ENCODE measurements at places on chromosomes 12 and 14. TPM values are rescaled to one million over a fixed set of nuclear protein-coding genes. Genes with fewer than 3 reads are reported as not detected.
A peak's percentile ranks its signal among the peaks of the same experiment; 100 is the strongest.

DNA sequence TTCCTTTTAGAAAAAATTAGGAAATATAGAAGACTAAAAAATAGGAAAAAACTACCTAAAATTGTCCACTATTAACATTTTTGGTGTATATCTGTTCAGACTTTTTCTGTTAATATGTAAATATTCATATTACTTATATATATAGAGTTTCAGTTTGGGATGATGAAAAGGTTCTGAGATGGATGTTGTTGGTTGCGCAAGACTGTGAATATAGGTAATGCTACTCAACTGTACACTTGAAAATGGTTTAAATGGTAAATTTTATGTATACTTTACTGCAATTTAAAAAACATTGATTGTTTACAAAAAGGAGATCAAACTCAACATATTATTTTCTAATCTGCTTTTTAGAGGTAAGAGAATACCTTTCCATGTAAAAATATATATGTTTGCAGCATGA is 200.9 kb downstream of the RAD51B start:
- DNase-seq: no peak
- H3K27ac ChIP-seq: no peak overlapping the region
- H3K27me3 ChIP-seq: no peaks in the 10 kb centered on the region
- H3K36me3 ChIP-seq: no peaks in the 10 kb centered on the region
- H3K4me3 ChIP-seq: no peak overlapping the region

DNA sequence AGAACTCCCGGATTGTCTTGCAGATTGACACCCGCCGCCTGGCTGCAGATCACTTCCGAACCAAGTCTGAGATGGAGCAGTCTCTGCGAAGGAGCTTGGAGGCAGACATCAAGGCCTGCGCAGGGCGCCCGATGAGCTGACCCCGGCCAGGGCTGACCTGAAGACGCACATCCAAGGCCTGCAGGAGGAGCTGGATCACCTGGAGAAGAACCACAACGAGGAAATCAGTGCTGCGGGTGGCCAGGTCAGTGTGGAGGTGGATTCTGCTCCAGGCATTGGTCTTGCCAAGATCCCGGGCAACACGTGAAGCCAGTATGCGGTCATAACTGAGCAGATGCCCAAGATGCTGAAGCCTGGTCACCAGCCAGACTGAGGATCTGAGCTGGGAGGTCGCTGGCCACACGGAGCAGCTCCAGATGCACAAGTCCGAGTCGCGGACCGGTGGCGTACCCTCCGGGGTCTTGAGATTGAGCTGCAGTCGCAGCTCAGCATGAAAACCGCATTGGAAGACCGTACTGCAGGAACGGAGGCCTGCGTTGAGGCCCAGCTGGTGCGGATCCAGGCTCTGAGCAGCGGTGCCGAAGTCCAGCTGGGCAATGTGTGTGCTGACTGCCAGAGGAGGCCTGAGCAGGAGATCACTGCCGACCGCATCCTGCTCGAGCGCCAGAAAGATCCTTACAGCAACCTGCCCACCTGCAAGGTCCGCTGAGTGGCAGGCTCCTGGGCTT is 12.4 kb upstream of the A2M start:
- no peak for DNase-seq
- H3K4me3 ChIP-seq: no peak overlapping the region
- H3K36me3 ChIP-seq: no peaks in the 10 kb centered on the region
- H3K27ac ChIP-seq: no peak overlapping the region
- no peaks in the 10 kb centered on the region for H3K4me1 ChIP-seq

- no peaks in the 10 kb centered on the region for H3K4me1 ChIP-seq
- H3K36me3 ChIP-seq: no peaks in the 10 kb centered on the region
- H3K27me3 ChIP-seq: no peaks in the 10 kb centered on the region
- no peak overlapping the region for H3K4me3 ChIP-seq
- no peak overlapping the region for H3K27ac ChIP-seq
- DNase-seq: no peak
Observed at GRCh38 chr12:20272801-20273200, 95.5 kb upstream of the PDE3A start.

DNA sequence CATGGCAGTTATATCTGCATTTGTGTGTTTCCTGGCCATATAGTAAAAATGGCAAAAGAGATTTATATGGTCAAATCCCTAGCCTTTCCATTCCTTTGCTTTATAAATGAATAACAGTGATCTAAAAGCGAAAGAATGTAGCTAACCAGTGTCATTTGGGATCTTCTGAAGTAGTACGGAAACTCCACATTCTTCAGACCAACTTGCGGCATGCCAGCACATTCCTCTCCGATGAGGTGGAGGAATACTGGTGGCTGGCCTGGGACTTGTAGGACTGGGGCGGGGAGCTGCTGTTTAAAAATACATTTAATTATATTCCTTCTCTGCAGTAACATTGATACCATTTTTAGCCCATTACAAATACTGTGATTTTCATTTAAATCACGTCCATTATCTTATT is 85.3 kb downstream of the SAMD4A start:
- H3K4me1 ChIP-seq: peaks cover 39% of the 10 kb centered on the region
- H3K27ac ChIP-seq: peak overlapping the region; percentile 96
- H3K4me3 ChIP-seq: peak overlapping the region; percentile 61
- DNase-seq: peak; percentile 89

DNA sequence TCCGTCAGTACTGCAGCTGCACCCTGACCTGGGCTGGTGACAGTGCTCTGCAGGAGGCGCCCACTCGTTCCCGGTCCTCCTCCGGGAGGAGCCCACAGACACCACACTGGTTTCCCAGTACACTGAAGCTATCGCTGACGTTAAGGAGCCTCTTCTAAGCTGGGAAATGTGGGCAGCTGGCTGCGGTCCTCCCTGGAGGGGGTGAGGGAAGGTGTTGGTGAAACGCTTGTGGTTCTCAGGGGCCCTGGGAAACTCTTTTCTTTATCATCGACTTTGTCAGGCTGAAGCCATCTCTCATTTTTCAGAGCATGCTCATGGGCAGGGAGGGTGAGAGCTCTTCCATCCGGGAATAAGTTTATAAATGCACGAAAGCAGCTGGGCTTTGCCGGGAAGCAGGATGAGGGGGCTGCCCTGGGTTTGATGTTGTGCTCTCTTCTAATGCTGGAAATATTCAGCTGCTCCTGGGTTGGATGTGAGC is 176.0 kb downstream of the CHST11 start:
- H3K27me3 ChIP-seq: no peaks in the 10 kb centered on the region
- no peak overlapping the region for H3K27ac ChIP-seq
- no peak for DNase-seq
- H3K36me3 ChIP-seq: no peaks in the 10 kb centered on the region

GRCh38 chr12:16417058-16417457 is 69.6 kb downstream of the MGST1 start:
- no peaks in the 10 kb centered on the region for H3K4me1 ChIP-seq
- no peak overlapping the region for H3K4me3 ChIP-seq
- DNase-seq: no peak
- H3K27me3 ChIP-seq: no peaks in the 10 kb centered on the region

DNA sequence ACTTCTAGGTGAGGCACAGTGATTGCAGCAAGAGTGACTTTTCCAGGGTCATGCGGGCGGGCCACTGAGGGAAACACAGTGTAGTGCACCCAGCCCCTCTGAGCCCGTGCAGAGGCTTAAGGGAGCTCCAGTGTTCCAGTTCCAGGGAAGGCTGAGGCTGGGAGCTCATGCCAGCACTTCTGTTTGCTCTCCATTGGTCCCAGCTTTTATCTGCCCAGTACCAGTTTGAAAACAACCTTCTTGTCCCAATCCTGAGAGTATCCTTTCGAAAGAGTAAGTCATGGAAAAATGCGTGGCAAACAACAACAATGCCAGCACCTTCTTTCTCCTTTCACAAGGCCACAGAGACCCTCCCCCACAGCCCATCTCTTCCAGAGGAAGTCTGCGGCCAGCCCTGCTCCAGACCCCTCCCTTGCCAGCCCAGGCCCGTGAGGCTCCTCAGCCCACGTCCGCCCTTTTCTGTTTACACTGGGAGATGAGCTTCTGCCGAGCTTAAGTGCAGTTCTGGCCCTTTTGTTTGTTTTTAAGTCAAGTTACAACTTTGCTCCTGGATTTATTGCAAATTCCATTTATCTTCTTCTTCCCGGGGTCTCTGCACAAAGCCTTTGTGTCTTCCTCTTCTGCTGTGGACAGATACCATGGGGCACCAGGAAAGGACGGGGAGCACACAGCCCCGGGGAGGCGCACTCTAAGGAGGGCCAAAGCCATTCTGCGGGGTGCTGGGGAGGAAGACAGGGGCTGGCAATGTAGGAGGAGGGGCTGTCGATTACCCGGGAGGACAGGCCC is 185.6 kb downstream of the ZFP36L1 start:
- H3K27ac ChIP-seq: no peak overlapping the region
- H3K36me3 ChIP-seq: no peaks in the 10 kb centered on the region
- H3K4me3 ChIP-seq: no peak overlapping the region
- H3K27me3 ChIP-seq: no peaks in the 10 kb centered on the region

DNA sequence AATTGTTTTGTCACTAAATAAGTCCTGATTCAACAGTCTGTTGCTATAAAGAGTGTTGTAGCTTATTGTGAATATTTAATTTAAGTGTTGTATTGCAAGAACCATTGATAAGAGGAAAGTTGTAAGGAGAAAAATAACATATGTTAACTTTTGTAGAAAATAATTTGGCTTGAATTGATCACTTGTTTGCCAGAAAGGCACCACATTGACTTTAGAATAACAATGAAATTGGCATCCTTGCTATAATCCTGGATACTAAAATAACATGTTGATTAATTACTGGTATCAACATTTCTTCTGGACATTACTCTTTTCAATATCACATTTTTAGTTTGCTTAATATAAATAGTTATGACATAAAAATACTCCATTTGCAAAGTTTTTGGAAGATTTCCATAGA is 159.0 kb downstream of the MGAT4C start:
- no peaks in the 10 kb centered on the region for H3K36me3 ChIP-seq
- H3K4me1 ChIP-seq: no peaks in the 10 kb centered on the region

DNA sequence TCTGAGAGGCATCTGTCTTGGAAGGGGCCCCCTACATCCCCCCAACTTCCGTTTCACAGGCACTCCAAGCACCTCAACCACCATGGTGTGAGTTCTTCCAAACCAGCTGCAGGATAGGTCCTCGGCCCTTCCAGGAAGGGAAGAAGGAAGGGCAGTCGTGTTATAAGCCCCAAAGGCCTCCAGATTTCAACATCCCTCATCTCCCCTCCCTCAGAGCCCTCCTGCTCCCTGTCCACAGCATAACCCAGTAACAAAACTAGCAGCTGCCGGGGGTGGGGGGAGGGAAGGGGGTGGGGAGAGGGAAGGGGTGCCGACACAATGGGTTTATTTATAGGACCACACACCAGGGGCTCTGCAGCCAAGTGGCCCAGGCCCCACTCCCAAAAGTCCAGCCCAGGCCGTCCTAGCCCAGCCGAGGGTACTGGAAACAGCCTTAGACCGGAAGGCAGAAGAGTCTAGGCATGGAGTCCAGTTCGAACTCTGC is 18.3 kb downstream of the NCKAP5L start:
- H3K4me3 ChIP-seq: no peak overlapping the region
- no peak for DNase-seq
- H3K4me1 ChIP-seq: no peaks in the 10 kb centered on the region
- H3K27ac ChIP-seq: no peak overlapping the region

- no peaks in the 10 kb centered on the region for H3K27me3 ChIP-seq
- H3K4me3 ChIP-seq: peak overlapping the region; percentile 68
- H3K27ac ChIP-seq: peak overlapping the region; percentile 90
- H3K36me3 ChIP-seq: no peaks in the 10 kb centered on the region
- peaks cover 19% of the 10 kb centered on the region for H3K4me1 ChIP-seq
Observed at GRCh38 chr14:20684662-20685456, 499 bp downstream of the RNASE4 start.

GRCh38 chr12:29599381-29599780 is 101.9 kb upstream of the OVCH1 start:
- no peak for DNase-seq
- H3K4me3 ChIP-seq: no peak overlapping the region
- no peaks in the 10 kb centered on the region for H3K27me3 ChIP-seq
- H3K36me3 ChIP-seq: no peaks in the 10 kb centered on the region
- no peaks in the 10 kb centered on the region for H3K4me1 ChIP-seq
- H3K27ac ChIP-seq: no peak overlapping the region

DNA sequence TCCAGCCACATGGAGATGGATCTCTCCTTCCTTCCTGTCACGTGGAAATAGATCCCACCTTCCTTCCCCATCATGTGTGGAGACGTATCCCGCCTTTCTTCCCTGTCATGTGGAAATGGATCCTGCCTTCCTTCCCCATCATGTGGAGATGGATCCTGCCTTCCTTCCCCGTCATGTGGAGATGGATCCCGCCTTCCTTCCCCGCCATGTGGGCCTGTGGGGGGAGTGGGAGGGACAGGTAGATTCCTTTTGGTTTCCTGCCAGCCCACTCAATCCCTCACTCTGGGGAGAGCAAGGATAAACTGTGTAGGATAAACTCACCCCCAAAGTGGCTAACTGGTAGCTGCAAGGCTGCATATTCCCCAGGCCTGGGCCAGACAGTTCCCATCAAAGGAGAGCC is 31.7 kb upstream of the TDRD9 start:
- H3K27me3 ChIP-seq: no peaks in the 10 kb centered on the region
- no peaks in the 10 kb centered on the region for H3K36me3 ChIP-seq
- H3K27ac ChIP-seq: no peak overlapping the region
- no peak for DNase-seq

DNA sequence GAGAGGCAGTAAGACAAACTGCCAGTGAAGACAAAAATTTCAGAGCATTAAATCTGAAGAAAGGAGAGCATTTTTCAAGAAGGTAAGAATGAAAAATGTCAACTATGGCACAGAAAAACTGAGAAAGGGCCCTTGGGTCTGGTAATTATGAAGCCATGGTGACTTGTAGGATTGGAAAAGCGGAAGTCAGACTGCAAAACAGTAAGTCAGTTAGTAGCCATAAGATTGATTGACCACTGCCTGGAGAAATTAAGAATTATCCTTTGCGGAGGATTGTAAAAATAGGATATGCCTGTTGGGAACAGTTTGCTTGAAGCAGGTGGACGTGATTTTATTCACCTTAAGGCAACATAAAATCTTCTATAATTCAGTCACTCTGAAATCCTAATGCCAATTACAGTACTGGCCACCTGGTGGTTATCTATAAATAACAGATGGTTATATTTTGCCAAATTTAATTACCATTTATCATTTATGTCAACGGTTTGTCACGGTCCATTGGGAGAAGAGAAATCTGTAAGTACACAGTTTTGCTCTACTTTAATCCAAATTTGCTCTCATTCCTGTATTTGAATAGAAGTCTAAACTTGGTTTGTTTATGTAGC is 127.1 kb upstream of the CNTN1 start:
- no peak overlapping the region for H3K27ac ChIP-seq
- no peaks in the 10 kb centered on the region for H3K27me3 ChIP-seq
- no peaks in the 10 kb centered on the region for H3K4me1 ChIP-seq

- H3K4me3 ChIP-seq: no peak overlapping the region
- H3K27me3 ChIP-seq: no peaks in the 10 kb centered on the region
Observed at GRCh38 chr14:39212034-39212433, 21.7 kb upstream of the MIA2 start.

SIX4 gene
- 4.5 TPM for polyA plus RNA-seq

ANO2 gene
- polyA plus RNA-seq: 0.14 TPM

CYP46A1 gene
- 0.01 TPM for polyA plus RNA-seq

LRIG3 gene
- polyA plus RNA-seq: 30.9 TPM

METTL17 gene
- polyA plus RNA-seq: 61.9 TPM

CLBA1 gene
- 9.1 TPM for polyA plus RNA-seq

ERG28 gene
- 63.1 TPM for polyA plus RNA-seq

SPTB gene
- polyA plus RNA-seq: 0.09 TPM

CDH24 gene
- polyA plus RNA-seq: 5.8 TPM

RNASE2 gene
- polyA plus RNA-seq: not detected

GUCY2C gene
- polyA plus RNA-seq: 0.06 TPM
